ENCODE measurements at places on chromosomes 13 and 19.

DNA sequence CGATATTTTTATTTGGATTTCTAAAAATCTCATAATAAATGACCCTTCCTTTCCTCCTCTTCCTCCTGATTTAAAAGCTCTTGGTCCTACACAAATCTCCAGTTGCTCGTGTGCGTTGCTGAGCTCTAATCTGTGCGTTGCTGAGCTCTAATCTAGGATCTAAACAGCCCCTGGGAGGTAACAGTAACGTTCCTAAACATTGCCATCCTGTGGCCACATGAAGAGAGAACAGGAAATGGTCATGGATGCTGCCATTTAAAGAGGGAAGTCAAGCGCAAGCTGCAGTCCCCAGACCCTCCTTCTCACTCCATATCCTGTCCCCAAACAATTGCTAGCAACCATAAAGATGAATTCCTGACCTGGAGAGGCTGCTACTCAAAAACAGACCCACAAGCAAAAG is 170.8 kb downstream of the NUFIP1 start:
- H3K36me3 ChIP-seq: no peaks in the 10 kb centered on the region
- no peak for DNase-seq
- no peaks in the 10 kb centered on the region for H3K4me1 ChIP-seq
- no peak overlapping the region for H3K4me3 ChIP-seq
- no peak overlapping the region for H3K27ac ChIP-seq

DNA sequence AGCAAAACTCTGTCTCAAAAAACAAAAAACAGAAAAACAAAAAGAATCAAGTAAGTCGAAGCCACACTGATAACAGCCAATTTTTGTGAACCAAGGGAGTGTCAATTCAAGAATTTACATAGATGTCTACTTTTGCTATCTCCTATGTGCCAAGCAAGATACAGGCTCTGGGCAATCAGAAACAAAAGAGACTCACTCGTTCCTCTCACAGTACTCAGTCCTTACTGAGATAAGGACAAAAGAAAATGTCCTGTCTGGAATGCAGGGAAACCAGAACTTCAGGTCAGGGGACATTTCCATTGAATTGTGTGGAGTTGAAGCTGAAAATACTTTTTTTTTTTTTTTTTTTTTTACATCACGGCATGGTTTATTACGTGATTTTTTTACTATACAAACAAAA is 53.0 kb downstream of the NLRP12 start:
- no peaks in the 10 kb centered on the region for H3K4me1 ChIP-seq
- no peaks in the 10 kb centered on the region for H3K27me3 ChIP-seq
- no peak overlapping the region for H3K27ac ChIP-seq
- DNase-seq: no peak
- no peaks in the 10 kb centered on the region for H3K36me3 ChIP-seq

- H3K36me3 ChIP-seq: no peaks in the 10 kb centered on the region
- no peak overlapping the region for H3K27ac ChIP-seq
- DNase-seq: no peak
These were observed 35.8 kb upstream of the TM9SF2 start for GRCh38 chr13:99465454-99465853.

DNA sequence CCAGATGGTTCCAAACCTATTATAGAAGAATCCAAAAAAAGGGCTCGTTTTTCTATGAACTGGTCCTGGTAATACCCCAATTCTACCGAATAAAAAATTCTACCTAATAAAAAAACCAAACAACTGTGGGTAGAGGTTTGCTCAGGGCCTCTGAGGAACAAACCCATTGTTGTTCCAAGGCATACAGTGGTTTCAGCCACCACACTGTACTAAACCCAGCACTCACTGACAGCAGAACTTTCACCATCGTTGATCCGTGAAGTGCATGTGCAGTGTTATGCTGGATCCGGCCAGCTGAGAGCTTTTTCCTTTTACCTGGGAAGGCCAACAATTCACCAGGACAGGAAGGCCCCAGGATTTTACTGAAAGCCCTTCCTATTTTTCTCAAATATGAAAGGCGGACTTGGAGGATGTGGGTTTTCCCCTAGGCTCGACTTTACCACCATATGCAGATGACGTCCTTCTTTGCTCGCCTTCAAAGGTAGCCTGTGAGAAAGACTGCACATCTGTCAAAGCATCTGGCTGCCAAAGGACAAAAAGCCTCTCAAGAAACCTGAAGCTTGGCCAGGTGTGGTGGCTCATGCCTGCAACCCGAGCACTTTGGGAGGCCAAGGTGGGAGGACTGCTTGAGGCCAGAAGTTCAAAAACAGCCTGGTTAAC is 7.2 kb upstream of the PABPC3 start:
- DNase-seq: no peak
- H3K27ac ChIP-seq: no peak overlapping the region

DNA sequence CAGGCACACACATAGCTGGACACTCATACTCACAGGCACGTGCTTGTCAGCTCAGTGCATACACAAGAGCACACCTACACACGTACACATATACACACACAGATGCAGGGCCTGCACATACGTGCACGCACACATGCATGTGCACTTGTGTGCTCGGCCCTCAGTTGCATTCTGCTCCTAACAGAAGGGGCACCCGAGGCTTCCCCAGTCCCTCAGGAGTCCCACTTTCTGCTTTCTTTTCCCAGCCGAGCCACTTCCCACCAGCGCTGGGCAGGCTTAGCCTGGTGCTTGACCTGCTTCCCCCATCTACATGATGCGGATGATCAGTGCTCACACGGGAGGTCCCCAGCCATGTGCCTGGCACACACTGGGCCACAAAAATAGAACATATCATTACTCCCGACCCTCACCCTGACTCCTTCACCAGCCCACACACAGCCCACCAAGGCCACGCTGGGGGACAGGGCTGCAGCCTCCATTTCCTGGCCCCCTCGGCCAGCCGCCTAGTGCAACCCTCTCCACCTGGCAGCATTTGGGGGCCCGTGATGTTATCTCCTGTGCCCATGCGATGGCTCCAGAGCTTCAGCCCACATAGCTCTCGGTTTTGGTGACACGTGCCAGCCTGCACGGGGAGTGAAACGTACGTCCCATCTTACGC is 125.2 kb upstream of the SPACA7 start:
- no peaks in the 10 kb centered on the region for H3K36me3 ChIP-seq
- H3K27me3 ChIP-seq: no peaks in the 10 kb centered on the region
- peak; percentile 34 for DNase-seq
- H3K27ac ChIP-seq: no peak overlapping the region
- H3K4me3 ChIP-seq: no peak overlapping the region

DNA sequence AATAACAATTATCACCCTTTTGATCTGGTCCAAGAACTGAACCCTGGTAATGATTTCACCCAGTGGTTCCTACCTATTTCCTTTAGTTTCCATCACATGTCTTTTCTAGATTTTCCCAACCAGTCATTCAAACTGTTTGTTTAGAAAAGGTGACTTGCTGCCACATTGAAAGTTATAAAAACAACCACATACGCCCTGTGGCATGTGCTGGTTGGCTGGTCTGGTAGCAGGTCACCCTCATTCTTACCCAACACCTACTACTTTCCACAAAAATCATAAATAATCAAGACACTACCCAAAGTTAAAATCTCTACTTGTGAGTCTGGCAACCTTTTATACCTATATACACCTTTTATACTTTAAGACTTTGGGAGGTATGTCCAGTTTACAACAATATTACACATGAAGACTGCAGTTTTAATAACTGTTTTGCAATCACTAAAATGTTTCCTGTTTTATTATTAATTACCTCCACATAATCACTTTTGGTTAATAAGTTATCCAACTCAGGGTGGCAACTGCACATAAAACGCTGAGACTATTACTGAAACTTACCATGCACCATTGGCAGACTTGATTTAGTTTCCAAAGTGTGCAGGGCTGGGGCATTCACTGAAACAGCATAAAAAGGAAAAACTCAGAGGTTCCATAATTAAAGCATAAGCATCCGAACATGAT is 38.9 kb downstream of the DZIP1 start:
- H3K27ac ChIP-seq: no peak overlapping the region
- H3K27me3 ChIP-seq: no peaks in the 10 kb centered on the region
- H3K36me3 ChIP-seq: no peaks in the 10 kb centered on the region
- DNase-seq: no peak

GRCh38 chr13:29471551-29471950 is 123.9 kb downstream of the SLC7A1 start:
- DNase-seq: no peak
- H3K36me3 ChIP-seq: no peaks in the 10 kb centered on the region
- no peaks in the 10 kb centered on the region for H3K4me1 ChIP-seq
- no peaks in the 10 kb centered on the region for H3K27me3 ChIP-seq

- H3K27me3 ChIP-seq: no peaks in the 10 kb centered on the region
- DNase-seq: no peak
- peaks cover 16% of the 10 kb centered on the region for H3K36me3 ChIP-seq
- H3K4me1 ChIP-seq: peaks cover 48% of the 10 kb centered on the region
- H3K27ac ChIP-seq: no peak overlapping the region
These were observed 2.5 kb upstream of the EEF2 start for GRCh38 chr19:3987619-3988371.

DNA sequence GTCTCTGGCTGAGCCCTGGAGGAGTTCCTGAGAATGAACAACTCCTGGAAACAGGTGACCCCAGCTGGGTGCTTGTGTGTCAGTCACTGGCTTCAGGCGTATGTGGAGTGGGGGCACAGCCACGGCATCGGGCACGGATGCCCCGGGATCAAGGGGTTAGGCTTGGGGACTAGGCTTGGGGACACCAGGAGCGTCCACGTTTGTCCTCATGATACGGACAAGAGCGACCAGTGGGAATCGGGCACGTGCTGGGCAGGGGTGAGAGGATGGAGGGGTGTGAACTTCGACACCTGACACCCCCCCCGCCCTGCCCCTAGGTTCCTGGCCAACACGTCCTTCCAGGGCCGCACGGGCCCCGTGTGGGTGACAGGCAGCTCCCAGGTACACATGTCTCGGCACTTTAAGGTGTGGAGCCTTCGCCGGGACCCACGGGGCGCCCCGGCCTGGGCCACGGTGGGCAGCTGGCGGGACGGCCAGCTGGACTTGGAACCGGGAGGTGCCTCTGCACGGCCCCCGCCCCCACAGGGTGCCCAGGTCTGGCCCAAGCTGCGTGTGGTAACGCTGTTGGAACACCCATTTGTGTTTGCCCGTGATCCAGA is 4.1 kb downstream of the GRIN3B start:
- peaks cover 16% of the 10 kb centered on the region for H3K4me1 ChIP-seq
- no peak for DNase-seq
- H3K27me3 ChIP-seq: peaks cover 6% of the 10 kb centered on the region
- no peak overlapping the region for H3K4me3 ChIP-seq
- H3K36me3 ChIP-seq: no peaks in the 10 kb centered on the region
- no peak overlapping the region for H3K27ac ChIP-seq

DNA sequence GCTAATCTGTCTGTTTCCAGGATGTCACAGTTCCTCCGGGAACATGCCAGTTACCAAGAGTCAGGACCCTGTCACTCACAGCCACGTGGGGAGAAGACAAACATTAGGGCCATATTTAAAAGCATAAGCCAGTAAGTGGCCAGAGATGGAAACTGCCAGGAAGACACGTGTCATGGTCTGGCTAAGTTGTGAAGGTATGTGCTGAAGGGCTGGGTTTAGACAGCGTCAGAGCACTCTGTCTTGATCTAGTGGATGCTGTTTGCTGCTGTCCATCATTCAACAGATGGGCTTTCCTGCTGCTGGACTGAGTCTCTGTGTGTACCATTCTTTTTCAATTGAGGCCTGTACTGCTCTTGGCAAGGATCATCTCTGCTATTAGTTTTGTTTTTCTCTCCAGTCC is 128.6 kb downstream of the HS6ST3 start:
- no peaks in the 10 kb centered on the region for H3K4me1 ChIP-seq
- H3K4me3 ChIP-seq: no peak overlapping the region
- H3K27me3 ChIP-seq: no peaks in the 10 kb centered on the region
- H3K27ac ChIP-seq: no peak overlapping the region
- H3K36me3 ChIP-seq: no peaks in the 10 kb centered on the region

- H3K27me3 ChIP-seq: no peaks in the 10 kb centered on the region
- no peak overlapping the region for H3K27ac ChIP-seq
- DNase-seq: no peak
- no peaks in the 10 kb centered on the region for H3K4me1 ChIP-seq
These were observed 30.7 kb upstream of the C13orf46 start for GRCh38 chr13:114004420-114005205.

- no peaks in the 10 kb centered on the region for H3K27me3 ChIP-seq
- H3K27ac ChIP-seq: no peak overlapping the region
- no peaks in the 10 kb centered on the region for H3K36me3 ChIP-seq
- no peak overlapping the region for H3K4me3 ChIP-seq
These were observed 1.8 kb upstream of the RUBCNL start for GRCh38 chr13:46388846-46389245.

DNA sequence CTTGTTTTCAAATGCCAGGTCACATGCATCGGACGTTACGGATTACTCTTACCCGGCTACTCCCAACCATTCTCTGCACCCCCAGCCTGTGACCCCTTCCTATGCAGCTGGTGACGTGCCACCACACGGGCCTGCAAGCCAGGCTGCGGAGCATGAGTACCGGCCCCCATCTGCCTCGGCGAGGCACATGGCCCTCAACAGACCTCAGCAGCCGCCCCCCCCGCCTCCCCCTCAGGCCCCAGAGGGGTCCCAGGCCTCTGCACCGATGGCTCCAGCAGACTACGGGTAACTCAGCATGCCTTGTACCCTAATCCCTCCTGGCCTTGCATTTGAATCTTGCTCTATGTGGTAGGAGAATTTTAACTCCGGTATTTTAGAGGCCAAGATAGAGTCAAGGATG is 79.5 kb downstream of the GPR12 start:
- H3K27me3 ChIP-seq: no peaks in the 10 kb centered on the region
- no peak for DNase-seq
- no peak overlapping the region for H3K27ac ChIP-seq
- H3K4me1 ChIP-seq: no peaks in the 10 kb centered on the region
- H3K36me3 ChIP-seq: peaks cover 16% of the 10 kb centered on the region
- no peak overlapping the region for H3K4me3 ChIP-seq

DNA sequence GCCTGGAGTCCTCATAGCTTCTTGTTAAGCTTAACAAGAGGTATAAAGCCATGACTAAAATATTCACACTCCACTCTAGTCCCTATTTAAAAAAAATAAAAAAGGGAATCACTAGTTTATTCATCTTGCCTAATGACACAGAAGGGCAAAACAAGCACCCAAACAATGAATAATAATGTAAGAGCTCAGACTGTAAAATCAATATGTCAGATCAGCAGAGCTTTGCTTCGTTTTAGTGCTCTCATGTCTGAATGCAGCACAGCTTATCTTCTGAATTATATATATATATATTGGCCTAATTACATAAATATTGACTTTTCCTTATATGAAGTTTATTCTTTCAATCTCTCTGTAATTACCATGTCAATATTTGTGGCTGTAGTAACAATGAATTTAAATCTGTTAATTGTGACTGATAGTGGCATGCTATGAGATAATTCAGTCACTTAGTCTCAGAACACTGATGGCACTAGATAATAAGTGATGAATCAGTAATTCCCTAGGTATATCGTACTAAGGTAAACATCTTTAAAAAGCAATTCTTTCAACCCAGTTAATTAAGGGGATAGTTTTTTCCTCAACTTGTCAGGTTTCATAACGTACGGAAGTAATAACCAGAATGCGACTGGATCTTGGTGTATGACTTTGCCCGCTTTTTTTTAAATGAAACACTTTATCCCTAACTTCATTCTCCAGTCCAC is 361.9 kb upstream of the GPC6 start:
- no peak overlapping the region for H3K4me3 ChIP-seq
- no peaks in the 10 kb centered on the region for H3K27me3 ChIP-seq
- DNase-seq: no peak

GRCh38 chr13:89790696-89791095 is 1556.8 kb upstream of the MIR17HG start:
- H3K27ac ChIP-seq: no peak overlapping the region
- DNase-seq: no peak
- no peaks in the 10 kb centered on the region for H3K4me1 ChIP-seq
- H3K27me3 ChIP-seq: no peaks in the 10 kb centered on the region
- H3K36me3 ChIP-seq: no peaks in the 10 kb centered on the region

GRCh38 chr13:112943309-112944125 is 25.5 kb upstream of the MCF2L start:
- peak overlapping the region; percentile 58 for H3K27ac ChIP-seq
- H3K4me3 ChIP-seq: peak overlapping the region; percentile 54
- no peak for DNase-seq
